HuH-7.5 (cell line): ENCODE measurements at places on chromosomes 7 and 10.

- no peak for DNase-seq
Observed at GRCh38 chr10:35327790-35328403, 8.4 kb upstream of the CCNY start.

GRCh38 chr7:73707045-73707631 is 12.3 kb downstream of the STX1A start:
- no peak for DNase-seq

DNA sequence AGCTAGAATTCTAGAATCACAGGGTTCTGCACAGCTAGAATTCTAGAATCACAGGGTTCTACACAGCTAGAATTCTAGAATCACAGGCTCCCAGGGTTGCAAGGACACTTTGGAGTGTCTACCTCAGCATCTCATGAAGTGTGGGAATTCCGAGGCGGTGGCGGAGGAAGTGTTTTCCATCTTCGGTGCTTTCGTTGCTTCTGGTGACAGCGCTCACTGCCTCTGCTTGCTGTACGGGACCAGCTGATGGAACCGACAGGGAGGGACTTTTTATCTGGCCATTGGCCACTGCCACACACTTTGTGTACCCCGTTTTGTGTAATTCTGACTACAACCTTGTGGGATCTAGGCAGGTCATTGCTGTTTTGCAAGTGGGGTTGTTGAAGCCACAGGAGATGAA is 29.5 kb downstream of the LHPP start:
- DNase-seq = no peak

DNA sequence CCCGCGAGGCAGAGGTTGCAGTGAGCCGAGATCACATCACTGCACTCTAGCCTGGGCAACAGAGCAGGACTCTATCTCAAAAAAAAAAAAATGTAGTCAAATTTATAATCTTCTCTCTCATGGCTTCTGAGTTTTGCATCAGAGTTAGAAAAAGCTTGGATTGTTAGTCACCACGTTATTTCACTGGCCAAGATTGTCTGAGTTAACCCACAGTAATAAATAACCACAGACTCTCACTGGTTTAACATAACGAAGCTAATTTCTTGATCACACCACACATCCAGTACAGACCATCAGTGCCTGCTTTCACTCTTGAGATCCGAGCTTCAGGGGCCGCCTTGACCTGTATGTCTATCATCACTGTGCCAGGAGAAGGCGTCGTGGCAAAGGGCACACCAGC is 116.8 kb upstream of the JCAD start:
- DNase-seq = no peak

DNA sequence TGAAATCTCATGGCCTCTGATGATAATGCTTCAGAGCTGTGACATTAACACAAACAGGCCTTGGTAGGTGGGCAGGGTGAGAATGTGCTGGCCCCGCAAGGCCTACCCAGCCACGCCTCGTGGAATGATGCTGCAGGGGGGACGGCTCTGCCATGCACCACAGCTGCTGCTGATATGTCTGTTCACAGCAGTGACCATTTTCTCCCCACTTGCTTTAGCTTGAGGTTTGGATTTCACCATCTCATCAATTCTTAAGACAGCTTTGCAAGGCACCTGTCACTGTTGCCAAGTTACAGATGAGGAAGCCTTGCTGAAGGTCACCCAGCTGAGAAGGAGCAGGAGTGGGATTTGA is 128.3 kb downstream of the PTPN20 start:
- no peak for DNase-seq

DNA sequence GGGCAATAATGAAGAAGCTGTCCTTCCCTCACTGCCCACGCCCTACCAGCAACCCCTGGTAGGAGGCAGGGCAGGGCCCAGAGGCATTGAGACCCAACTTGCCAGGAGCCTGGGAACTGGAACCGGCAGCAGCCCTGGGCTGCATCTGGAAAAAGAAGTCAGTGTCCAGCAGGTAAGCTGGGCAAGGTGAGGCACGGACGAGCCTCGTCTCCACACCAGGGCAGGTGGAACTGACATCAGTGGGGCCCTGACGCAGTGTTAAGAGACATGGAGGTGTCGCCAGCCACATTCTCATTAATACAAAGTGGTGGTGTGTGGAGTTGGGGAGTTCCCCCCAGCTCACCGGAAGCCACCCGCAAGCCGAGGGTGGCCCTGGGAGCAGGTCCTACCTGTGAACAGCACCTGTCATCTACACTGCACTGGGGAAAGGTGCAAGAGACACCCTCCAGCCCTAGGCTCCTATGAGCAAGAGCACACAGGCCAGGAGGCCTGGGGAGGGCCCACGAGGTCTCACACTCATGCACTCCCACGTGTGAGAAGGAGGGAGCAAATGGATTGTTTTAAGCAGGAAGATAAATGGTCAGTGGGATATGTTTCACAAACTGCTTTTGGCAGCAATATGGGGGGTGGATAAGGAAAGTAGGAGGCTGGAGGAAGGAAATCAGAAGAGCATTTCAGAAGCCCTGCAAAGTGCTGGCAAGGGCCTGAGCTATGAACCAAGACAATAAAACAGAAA is 53.6 kb downstream of the COBL start:
- no peak for DNase-seq

DNA sequence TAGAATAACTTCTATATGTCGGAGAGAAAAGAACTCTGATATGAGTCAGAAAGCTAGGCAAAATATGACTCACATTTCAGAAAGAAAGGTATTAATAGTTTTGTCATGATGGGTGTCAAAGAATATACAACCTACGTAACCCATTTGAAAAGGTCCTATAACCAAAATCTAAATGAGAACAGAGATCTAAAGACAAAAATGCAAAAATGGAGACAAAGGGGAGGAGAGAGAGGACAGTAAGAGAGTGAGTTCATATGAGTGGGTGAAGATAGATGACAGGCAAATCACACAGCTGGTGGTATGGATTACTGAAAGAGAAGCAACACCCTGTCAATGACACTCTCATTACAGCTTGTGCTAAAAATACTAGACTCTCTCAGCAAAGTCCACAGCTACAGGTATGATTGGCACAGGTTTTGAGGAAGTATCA is 25.6 kb downstream of the ANKMY2 start:
- no peak for DNase-seq

DNA sequence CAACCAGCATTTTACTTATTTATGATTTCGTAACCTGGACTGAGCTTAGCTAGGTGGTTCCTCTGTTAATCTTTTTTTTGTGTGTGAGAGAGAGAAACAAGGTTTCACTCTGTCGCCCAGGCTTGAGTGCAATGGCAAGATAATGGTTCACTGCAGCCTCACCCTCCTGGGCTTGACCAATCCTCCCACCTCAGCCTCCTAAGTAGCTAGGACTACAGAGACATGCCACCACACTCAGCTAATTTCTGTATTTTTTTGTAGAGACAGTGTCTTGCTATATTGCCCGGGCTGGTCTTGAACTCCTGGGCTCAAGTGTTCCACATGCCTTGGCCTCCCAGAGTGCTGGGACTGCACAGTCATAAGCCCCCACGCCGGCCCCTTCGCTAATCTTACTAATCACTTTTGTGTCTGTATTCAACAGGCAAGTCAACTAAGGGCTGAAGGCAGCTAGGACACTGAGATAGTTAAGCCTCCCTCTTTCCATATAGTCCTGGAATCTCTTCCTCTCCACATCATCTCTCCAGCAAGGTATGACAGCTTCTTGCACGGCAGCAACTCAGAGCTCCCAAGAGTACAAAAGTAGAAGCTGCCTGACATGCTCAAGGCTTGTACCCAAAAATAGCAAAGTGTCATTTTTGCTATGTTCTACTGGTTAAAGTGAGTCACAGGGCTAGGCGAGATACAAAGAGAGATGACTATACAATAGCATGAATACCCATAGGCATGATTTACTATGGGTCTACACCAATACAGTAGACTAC is 11.3 kb downstream of the KMT2C start:
- DNase-seq = no peak

- DNase-seq = no peak
Observed at GRCh38 chr7:46153583-46153950, 232.5 kb upstream of the IGFBP3 start.

DNA sequence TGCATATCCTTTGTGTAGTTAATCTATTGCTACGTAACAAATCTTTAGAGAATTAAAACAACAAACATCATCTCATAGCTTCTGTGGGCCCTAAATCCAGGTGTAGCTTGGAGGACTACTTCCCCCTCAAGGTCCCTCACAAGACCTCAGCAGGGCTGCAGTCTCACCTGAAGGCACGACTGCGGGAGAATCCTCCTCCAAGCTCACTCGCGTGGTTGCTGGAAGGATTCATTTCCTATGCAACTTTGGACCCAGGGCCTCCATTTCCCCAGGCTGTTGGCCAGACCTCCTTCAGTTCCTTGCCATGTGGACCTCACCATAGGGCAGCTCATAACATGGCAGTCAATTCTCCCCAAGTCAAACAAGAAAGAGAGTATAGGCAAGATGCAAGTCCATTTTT is 140.4 kb downstream of the OAT start:
- no peak for DNase-seq

DNA sequence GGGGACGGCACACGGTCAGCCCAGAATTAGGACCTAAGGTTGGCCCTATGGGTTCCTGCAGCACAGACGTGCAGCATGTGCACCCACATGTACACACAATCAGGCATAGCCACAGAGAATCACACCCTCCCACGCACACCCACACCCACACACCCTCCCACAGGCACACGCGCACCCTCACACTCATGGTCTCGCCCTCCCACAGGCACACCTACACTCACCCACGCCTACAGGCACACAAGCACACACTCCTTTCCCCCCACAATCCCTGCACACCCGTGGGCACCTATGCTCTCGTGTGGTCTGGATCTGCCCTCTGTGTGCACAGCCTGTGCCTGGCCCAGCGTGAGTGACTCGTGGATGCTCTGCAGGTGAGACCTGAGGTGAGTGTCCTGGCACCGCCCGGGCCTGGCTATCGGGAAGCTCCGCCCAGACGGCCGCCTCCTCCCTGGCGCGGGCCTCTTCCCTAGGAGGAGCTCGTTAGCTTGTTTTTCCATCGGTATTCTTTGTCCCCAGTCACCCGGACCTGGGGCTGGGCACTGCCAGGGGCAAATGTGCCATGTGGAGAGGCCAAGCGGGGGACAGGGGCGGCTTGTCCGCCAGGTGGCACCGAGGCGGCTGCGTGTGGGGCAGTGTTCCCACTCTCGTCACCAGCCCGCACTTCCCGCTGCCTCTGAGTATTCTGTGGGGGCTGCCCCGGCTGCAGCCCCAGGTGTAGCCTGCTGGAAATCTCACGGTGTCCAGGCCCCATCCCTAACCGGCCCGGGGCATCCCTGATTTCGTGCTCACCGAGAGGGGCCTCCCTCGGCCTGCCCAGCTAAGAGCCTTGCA is 110.2 kb upstream of the FAM20C start:
- peak; percentile 36 for DNase-seq

DNA sequence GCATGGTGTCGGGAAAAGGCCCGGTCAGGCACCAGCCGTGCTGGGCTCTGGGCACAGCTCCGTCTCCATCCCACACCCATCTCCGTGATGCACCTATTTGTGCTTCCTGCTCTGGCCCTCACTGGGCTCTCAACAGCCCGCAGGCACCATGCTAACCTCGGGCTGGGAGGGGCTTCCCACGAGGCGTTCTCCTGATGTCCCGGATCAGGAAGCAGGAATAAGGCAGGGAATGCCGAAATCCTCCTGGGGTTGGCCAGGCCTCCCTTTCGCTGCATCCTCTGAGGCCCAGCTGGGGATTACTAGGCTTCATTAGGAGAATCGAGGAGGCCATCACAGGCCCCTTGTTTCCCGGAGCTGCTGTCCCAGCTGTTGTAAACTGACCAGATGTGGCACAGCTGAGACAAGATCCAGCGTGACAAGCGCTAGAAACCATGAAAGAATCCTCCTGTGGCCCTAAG is 72.0 kb downstream of the FAM53B start:
- DNase-seq = no peak

DNA sequence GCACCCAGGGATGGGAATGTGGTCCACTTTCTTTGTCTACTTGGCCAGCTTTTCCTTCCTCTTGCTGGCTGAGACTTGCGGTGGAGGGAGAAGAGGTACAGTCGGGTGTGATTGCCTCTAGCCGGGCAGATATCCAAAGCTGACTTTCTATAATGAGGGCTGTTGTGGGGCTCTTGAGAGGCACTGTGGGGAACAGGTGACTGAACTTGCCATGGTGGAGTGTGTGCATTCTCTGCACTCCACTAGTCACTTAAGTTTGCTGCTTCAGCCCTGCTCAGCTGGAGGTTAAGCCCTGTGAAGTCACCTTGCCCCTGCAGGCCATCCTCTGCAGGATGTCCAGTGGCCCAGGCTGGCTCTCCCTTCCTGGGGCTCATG is 116.6 kb downstream of the AOAH start:
- DNase-seq = no peak

DNA sequence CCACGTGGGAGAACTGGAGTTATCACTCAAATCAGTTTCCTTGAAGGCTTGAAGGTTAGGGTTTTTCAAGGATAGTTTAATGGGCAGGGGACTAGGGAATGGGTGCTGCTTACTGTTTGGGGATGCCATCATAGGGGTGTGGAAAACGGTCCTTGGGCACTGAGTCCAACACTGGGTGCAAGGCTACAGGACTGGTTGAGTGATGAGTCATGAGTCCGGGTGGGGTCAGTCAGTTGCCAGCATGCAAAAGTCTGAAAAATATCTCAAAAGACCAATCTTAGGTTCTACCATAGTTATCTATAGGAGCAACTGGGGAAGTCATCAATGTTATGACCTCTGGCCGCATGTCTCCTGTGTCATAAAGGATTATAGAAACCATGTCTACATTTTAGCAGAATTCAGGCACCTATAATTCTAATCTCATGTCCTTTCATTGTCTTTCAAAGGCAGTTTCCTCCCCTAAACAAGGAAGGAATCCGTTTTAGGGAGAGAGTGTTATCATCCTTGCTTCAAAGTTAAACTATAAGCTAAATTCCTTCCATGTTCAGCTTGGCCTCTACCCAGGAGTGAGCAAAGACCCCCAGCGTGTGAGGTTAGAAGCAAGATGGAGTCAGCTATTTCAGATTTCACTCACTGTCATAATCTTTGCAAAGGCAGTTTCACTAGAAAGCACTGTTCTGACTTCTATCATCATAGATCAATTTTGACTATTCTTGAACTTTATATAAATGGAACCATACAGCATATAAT is 94.5 kb downstream of the COL26A1 start:
- DNase-seq = no peak

DNA sequence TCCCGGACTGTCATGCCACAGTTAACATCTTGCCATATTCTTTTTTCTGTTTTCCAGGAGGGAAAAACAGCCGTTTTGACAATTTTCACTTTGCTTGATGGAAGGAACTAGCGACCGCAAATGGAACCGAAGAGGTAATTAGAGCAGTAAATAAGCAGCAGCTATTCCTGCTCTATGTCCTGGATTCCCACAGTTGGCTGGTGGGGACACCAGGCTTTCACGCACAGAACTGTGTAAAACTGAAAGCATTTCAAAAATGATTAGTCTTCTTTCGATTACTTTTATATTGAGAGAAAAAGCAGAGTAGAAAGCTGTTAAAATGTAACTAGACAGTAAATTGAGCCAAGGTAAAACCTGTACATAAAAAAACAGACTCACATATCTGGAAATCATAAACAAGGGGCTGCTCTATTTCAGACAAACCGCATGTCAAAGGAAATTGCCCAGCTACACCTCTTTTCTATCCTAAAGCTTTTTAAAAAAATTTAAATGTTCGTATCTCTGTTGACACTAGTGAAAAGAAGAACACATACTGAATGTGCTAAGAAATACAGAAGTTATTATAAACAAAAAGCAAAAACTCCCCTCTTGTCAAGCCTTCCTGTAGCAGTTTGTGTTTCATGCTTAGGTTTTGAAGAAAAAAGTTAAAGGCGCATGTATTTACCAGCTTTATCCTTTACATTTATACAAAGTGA is 93.4 kb downstream of the RNF216 start:
- DNase-seq = no peak

- no peak for DNase-seq
Observed at GRCh38 chr10:5453749-5454489, 41.6 kb downstream of the NET1 start.

GRCh38 chr7:1062296-1063294 is 18.2 kb downstream of the GPR146 start:
- no peak for DNase-seq
